ENCODE measurements at places on chromosomes 2 and 18.

DNA sequence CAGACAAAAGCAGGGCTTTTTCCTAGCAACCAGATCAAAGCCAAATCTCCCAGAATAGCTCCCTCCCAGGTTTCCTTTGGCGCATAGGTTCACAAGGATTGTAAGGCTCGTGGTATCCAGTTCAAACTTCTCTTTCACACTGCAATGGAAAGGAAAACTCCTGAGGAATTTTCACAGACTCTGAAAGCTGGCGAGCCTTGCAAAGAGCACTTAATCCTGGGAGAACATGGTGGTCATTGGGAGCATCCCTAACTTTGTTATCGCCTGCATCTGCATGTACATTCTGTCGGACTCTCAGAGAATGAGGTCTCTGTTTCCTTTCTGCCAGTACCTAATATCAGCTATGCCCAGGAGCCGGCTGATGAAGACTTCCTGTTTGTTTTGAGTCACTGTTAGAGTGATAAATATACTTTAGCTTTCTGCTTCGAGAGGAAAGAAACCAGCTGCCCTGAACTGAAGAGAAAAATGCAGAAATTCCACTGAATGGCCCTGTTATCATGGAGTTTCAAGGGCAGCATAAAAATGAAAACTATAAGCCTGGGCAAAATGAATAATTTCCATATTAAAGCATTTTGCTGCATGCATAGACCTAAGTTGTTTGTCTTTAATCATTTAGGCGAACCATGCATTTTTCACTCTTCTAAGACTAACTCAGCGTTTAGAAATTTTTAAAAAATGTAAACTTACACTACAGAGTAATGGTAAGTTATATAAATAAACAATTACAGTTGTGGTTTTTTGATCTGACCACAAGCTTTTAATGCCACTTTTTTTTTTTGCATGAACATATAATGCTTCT, 76.4 kb upstream of the ZEB2 start:
- DNase-seq, result no peak

DNA sequence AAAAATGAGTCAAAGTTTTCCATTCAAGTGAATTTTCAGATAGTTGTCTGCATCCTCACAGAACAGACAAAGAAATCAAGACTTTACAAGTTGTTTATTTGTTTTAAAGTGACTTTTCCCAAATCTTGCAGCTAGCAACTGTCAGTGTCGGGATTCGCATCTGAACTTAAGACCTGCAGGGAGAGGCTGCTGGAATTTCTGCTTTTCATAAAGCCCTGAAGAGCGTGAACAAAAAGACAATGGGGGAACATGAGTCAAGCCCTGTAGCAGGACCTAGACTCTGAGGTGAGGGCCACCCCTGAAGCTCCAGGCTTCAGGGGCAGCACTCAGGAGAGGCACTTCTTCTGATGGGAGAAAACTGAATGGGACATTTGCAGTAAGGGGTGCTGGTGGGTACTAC, 108.2 kb upstream of the CTAGE1 start:
- no peak for DNase-seq

DNA sequence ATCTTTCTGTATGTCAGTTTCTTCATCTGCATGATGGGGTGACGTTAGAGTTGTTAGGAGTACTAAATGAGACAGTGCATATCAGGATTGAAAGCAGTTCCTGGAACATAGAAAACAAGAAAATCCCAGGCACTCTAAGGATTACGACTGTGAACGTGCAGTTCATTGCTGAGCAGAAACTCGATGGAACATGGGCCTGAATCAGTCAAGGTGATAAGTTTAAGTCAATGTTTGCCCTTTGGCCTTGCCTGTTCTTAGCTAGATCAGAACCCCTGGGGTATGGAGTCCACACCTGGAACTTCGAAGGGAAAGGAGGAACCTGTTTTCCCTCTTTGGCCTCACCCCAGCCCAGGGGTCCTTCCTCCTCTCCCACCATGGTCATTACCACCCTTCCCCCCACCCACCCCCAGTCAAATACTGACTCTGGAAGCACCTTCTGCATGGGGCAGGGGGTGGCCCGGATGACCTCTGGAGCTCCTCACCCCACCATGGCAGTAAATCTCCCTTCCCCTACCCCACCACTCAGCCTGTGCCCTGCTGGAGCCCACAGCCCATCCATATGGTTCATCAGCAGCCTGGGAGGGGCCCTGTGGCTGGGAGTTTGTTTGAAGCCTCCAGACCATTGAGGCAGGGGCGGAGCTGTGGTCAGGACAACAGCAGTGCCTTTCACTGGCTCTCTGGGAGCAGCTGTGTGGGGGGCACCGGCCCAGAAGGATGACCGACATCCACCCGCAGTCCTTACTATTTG, 164.1 kb downstream of the SMAD7 start:
- no peak for DNase-seq

- DNase-seq, result no peak
Observed at GRCh38 chr2:223643309-223643708, 41.1 kb upstream of the SCG2 start.

DNA sequence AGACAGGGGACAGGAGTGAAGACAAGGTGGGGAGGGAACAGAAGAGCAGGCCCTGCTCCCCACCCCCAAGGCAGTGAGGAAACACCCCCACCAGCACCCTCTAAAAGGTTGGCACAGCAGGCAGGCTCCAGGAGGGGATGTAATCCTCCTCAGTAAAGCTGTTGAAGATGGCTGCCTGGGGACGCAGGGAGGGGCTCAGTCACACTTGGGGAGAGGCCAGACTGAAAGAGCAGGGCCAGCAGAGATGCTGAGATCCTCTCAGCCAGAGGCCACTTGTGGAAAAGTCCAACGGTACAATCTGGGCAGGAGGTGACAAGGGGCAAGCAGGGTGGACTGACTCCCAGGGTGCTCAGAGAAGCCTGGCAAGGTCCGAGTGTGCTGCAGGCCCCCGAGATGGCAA, 154.8 kb upstream of the ID2 start:
- DNase-seq, result no peak

DNA sequence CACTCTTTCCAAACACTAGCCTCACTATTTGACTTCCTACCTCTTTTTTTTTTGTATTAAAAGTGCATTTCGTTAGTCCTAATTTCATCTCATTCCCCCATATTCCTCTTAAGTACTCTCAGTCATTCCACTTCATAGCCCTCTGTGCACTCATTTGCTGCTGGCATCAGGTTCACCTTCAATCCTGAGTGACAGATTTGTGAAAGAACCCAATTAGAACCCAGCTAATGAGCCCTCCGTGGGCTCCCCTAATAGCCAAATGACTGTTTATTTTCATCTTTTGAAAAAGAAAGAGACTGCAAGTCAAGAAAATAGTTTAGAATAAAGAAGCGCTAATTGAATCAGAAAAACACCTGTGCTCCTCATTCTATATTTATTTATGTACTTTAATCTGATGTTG, 512.1 kb upstream of the LRATD1 start:
- no peak for DNase-seq

GRCh38 chr18:407626-408224, 92.8 kb downstream of the COLEC12 start:
- DNase-seq, result no peak

GRCh38 chr2:63078852-63079606, 28.4 kb downstream of the OTX1 start:
- no peak for DNase-seq

GRCh38 chr2:233210843-233211547, 40.5 kb upstream of the ATG16L1 start:
- no peak for DNase-seq

GRCh38 chr2:241235859-241236593, 47.5 kb downstream of the ANO7 start:
- no peak for DNase-seq

Data from bone marrow (tissue), 2 donors.